ENCODE measurements at places on chromosomes 16 and 17.

GRCh38 chr16:29744541-29745101 is 1.2 kb downstream of the C16orf54 start:
- no peak for ATAC-seq

- peak; percentile 13 for ATAC-seq
These were observed 30.9 kb upstream of the CLEC18B start for GRCh38 chr16:74451951-74452758.

GRCh38 chr16:27628241-27628942 is 78.4 kb downstream of the KATNIP start:
- no peak for ATAC-seq

GRCh38 chr16:14179116-14179515 is 108.0 kb downstream of the MRTFB start:
- no peak for ATAC-seq

DNA sequence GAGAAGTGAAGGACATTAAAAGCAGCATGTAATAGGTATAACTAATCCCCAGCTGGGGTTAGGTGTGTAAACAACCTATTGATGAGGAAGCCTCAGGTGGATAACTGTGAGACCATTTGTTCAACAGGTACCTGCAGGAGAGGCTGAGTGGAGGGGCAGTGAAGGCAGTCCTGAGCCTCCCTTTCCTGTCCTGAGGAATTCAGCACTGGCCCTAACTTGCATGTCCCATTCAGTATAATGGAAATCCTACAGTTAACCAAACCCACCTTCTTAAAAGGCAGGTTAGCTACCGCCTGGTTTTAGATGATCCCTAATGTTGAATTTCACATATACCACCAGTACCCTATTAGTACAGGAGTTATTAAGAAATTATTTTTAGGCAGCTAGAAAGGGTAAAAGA is 225.9 kb upstream of the GOT2 start:
- ATAC-seq, result no peak

DNA sequence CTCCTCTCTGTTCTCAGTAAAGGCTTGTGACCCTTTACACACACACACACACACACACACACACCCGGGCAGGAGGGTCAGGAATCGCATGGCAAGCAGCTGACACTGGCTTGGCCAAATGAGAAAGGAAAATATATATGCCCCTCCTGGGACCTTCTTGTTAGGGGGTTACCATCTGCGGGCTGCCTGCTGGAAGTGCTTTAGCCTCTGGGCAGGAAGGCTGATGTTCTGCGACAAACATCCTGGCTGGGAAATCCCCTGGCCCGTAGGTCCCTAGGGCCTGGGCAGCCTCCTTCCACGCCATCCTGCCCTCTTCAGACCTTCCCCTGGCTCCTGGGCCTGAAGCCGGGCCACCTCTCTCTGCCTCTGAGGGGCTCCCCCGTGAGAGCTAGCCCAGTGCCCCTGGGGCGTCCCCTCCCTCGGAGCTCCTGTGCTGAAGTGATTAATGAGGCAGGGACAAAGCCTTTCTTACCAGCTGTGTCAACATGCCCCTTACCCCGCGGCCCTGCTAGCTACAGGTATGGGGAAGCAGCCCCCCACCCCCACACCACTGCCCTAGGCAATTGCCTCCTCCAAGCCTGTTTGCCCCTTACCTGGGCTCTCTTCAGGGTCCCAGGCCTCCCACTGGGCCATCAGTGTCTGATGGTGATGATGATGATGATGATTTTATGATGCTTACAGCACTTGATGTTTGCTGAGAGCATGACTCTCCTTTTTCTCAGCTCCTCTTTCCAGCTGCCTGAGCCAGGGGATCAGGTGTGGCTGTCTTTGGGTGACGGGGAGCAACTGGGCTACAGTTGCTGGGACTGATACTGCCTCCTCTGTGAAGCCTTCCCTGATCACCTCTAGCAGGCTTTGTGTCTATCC is 32.8 kb upstream of the ETV4 start:
- peak; percentile 59 for ATAC-seq

GRCh38 chr17:67310406-67310805 is 56.0 kb downstream of the PSMD12 start:
- no peak for ATAC-seq

DNA sequence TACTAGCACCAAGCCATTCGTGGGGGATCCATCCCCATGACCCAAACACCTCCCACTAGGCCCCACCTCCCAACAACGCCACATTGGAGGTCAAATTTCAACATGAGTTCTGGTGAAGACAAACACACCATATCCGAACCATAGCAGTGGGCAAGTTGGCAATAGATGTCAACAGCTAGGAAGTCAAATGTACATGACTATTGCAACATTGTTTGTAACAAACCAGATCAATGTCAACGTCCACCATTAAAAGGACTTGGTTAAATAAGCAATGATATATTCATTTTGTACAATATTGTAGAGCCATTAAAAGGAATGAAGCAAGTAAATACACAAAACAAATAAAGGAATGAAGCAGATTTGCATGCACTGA is 26.5 kb upstream of the CIITA start:
- no peak for ATAC-seq

GRCh38 chr16:57277586-57277985 is 6.9 kb downstream of the PLLP start:
- ATAC-seq, result peak; percentile 90

DNA sequence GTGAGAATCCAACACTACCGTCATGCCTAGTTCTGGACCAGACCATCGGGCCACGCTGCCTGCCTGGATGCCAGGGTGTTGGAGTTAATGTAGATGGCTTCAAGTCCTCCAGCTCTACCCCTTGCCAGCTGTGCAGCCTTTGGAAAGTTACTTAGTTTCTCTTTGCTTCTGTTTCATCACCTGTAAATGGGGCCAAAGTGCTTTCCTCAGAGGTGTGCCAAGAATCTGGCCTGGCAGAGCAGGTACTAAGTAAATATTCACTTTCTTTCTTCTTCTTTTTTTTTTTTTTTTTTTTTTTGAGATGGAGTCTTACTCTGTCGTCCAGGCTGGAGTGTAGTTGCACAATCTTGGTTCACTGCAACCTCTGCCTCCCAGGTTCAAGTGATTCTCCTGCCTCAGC is 159.5 kb upstream of the RPL38 start:
- no peak for ATAC-seq

DNA sequence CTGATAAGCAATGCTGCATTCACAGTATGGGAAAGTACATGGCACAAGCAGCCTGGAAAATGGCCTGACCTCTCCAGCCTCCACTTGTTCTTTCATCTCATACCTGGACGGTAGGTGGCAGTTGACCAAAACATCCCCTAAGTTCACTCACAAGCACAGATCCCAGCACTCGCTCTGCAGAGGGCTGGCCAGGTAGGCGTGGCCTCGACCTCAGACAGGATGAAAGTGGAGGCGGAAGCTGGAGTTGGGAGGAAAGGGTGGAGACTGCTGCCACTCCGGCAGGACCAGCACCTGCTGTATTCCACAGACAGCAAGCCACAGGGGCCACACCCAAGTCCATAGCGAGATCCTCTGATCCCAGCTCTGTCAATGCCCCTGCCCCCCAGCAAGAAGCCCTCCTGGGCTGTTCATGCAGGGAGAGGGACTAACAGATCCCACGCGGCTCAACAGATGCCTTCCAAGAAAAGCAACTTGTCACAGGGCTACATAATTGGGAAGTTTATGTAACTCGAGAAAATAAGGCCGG is 31.3 kb downstream of the ZCCHC14 start:
- ATAC-seq, result no peak

DNA sequence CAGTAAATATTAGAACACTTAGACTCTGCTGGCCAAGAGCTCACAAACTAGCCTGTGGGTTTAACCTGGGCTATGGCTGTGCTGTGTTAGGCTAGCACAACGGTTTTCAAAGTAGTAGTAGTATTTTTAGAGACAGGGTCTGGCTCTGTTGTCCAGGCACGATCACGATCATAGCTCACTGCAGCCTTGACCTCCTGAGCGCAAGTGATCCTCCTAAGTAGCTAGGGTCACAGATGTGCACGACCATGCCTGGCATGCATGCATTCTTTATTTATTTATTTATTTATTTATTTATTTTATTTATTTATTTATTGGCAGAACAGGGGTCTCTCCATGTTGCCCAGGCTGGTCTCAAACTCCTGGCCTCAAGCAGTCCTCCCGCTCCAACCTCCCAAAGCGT is 10.3 kb downstream of the MRPL27 start:
- no peak for ATAC-seq

- ATAC-seq, result no peak
These were observed 324.6 kb upstream of the CDH5 start for GRCh38 chr16:66041907-66042306.

DNA sequence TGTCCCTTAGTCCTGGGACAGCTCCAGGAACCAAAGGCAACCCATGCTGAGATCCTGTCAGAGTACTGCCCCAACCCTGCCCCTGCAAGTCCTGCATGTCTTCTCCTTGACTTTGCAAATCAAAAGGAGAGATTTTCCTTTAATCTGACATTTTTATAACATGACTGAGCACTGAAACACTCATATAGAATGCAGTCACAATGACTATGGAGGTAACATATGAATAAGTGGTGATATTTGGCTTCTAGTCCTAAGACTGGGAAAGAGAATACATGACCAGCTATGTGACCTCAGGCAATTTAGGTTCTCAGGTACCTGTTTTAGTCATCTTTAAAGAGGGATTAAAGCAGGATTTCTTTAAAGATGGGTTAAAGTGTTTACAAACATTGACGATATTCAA is 941.6 kb upstream of the CDH8 start:
- ATAC-seq, result no peak

GRCh38 chr17:62781831-62782251 is 26.3 kb downstream of the MARCHF10 start:
- ATAC-seq, result no peak

- peak; percentile 40 for ATAC-seq
These were observed 17.0 kb downstream of the FAM117A start for GRCh38 chr17:49746791-49747490.

- ATAC-seq, result no peak
These were observed 14.2 kb upstream of the KREMEN2 start for GRCh38 chr16:2949705-2950352.

DNA sequence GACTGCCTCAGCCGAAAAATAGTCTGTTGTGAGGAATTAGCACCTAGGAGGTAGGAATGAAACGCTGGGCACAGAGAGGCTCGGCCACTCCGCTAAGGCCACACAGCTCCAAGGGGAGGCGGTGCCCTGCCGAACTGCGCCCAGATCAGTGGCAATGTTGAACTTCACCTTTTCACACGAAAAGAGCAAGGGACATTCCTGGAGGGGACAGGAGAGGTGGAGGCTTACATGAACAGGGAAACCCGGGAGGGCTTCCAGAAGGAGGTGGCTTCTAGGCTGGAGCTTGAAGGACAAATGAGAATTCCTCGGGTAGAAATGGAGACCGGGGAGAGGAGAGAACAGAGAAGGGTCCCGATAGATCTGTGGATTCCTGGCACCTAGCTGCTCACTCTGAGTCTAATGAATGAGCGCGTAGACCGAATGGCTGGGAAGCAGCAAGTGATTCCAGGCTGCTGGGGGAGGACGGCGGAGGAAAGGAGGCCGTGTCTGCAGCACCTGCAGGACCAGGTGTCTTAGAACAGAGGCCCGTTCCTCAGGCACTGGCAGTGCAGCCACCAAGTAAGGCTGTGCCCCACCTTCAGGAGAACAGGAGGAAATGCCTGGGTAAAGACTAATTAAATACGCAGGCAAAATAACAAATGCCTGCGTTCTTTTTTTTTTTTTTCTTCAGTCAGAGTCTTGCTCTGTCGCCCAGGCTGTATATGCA is 722 bp upstream of the SLC38A10 start:
- peak; percentile 42 for ATAC-seq

DNA sequence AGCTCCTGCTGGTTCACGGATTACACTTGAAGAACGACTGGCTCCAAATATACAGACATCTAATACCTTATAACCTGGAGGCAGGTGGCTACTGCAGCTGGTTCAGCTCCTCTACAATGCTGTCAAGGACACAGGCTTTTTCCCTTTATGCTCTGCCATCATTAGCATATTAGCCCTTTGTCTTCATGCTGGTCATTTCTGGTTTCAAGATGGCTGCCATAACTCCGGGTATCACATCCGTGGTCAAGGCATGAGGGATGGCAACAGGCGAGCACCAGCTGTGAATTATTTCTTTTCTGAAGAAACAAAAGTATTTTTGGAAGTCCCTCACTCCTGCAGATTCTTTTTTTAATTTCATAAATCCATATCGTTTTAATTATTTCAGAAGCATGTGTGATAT is 124.3 kb upstream of the MED13 start:
- no peak for ATAC-seq

DNA sequence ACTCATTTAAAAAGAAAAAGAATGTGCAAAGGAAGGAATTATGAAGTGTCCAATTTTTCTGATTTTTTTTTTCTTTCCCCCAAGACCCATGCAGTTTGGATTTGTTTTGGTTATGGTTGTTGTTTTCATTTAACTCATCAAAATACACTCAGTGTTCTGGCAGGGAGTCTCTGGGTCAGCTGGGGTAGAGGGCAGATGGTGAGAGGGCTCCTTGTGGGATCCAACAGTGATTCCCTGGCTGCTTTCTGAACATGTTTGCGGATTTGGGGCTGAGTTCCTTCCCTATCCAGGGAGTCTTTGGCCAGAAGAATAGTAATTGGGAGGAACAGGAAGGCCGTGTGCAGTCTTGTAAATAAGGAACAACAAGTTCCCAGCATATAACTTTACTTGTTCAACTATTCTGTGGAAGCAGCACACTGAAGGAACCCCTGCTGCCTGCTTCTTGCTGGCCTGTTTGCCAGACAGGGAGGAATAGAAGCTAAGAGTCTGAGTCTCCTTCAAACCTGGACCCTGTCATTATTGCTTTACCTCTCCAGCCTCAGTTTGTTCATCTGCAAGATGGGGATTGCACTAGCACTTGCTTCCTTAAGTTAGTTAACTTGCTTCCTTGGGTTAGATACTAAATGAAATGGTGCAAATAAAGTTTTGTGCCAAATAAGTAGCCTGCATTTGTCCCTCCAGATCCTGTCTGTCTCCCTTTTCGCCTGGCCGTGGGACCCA is 32.1 kb downstream of the C17orf67 start:
- ATAC-seq, result no peak

DNA sequence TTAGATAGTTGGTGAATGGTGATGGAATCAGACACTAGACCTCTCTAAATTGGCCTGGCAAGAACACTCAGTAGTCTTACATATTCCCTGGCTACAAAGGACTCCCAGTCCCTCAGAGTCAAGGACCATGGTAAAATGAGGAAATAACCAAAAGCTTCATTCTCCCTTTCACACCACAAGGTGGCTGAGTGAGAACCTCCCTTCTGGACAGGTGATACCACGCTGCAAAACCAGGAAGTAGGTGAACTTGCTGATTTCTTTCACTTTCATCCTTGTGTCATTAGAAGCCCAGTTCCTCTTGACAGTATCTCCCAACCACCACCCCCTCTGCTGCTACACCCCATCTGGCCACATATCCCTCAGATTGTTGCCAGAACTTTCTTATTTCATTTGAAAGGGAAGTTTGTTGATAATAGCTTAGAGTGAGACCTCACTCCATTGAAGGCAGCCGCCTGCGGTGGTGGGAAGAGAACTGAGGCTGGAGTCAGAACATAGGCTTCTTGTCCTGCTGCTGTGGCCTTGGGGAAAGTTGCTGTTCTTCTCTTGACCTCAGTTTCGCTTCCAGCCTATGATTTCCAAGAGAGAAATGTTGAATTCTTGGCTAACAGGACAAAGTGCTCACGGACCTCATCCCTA is 290.6 kb upstream of the CCL2 start:
- peak; percentile 61 for ATAC-seq
